Vagina (tissue), 2 donors: ENCODE measurements at places on chromosomes 2 and 18. TPM values are rescaled to one million over a fixed set of nuclear protein-coding genes. Genes with fewer than 3 reads are reported as not detected.

DNA sequence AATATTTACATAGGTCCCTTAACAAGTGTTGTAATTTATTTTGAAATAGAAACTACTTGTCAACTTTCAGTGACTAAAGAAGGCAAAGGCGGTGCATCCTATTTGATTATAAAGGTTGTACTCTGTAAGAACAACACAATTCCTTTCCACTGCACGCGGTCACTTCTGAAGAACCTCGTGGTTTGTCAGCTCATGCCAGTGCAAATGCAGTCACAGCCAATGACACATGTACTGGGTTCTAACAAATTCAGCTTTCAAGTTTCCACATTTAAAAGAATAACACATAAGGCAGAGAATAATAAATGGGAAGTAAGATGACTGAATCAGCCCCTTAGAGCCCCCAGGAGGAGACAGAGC is 39.7 kb downstream of the CYB5A start:
- H3K27me3 ChIP-seq, result no peaks in the 10 kb centered on the region
- no peaks in the 10 kb centered on the region for H3K36me3 ChIP-seq
- H3K4me3 ChIP-seq, result no peak overlapping the region
- no peak overlapping the region for H3K27ac ChIP-seq
- no peak for DNase-seq

- no peak overlapping the region for H3K4me3 ChIP-seq
- no peaks in the 10 kb centered on the region for H3K27me3 ChIP-seq
- H3K36me3 ChIP-seq, result no peaks in the 10 kb centered on the region
- peaks cover 8% of the 10 kb centered on the region for H3K4me1 ChIP-seq
- H3K27ac ChIP-seq, result no peak overlapping the region
Measured at GRCh38 chr2:219661197-219661954, 33.9 kb downstream of the SLC4A3 start.

DNA sequence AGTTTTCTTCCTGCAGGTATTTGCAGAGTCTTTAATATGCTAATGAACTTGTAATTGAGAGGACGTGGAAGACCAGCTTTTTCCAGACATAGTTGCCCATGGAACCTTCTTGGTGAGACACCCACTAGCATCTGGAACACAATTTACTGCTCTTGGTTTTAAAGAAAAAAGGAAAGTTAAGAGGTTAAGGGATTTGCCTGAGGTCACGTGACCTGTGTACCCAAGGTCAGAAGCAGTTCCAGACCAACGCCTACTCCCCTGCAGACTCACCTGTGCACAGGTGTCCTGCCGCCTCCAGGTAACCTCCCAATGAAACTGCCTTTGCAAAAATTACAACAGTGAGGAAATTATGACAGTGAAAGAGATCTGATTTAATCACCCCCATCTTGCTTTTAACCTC is 172.7 kb downstream of the ANAPC1 start:
- peaks cover 4% of the 10 kb centered on the region for H3K4me1 ChIP-seq
- no peaks in the 10 kb centered on the region for H3K27me3 ChIP-seq
- DNase-seq, result no peak
- no peak overlapping the region for H3K27ac ChIP-seq
- H3K4me3 ChIP-seq, result no peak overlapping the region

DNA sequence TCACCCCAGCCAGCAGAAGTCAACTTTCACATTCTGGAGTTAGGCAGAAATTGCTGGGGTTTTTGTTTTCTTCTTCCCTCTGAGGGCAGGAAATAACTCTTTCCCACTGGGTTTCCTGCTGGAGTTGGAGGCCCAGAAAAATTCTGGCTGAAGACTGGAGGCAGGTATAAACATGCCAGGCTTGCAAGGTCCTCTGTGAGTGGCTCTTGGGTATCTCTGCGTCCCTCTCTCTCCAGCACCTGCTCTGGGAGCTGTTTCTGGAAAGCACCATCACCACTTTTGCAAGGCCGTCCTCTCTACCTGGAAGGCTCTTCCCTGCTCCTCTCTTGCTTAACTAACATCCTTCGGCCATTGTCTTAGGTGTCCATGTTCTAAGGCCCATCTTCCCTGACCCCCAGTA is 91.0 kb downstream of the MCFD2 start:
- no peak overlapping the region for H3K27ac ChIP-seq
- no peak overlapping the region for H3K4me3 ChIP-seq
- no peaks in the 10 kb centered on the region for H3K4me1 ChIP-seq
- no peaks in the 10 kb centered on the region for H3K27me3 ChIP-seq
- DNase-seq, result no peak

GRCh38 chr2:216827073-216827720 is 32.7 kb downstream of the TNP1 start:
- no peaks in the 10 kb centered on the region for H3K36me3 ChIP-seq
- DNase-seq, result no peak
- no peak overlapping the region for H3K4me3 ChIP-seq
- no peak overlapping the region for H3K27ac ChIP-seq

DNA sequence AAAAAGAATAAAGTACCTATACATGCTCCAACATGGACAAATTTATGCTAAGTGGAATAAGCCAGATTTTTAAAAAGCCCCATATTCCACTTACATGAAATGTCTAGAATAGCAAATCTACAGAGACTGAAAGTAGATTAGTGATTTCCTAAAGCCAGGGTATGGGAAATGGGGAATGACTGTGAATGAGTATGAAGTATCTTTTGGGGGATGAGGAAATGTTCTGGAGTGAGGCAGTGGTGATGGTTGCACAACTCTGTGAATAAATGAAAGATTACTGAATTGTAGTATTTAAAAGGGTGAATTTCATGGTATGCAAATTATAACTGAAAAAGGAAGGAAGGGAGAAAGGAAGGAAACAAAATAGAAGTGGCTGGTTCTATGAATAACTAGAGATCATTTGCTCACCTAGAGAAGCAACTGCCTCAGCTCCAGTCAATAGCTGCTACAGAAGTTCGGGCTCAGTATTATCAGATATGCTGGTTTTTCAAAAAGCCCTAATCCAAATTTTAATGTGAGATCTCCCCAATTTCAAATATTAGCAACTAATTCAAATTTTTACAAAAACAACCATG is 39.3 kb downstream of the MAP3K2 start:
- no peaks in the 10 kb centered on the region for H3K27me3 ChIP-seq
- no peaks in the 10 kb centered on the region for H3K36me3 ChIP-seq
- H3K4me1 ChIP-seq, result peaks cover 26% of the 10 kb centered on the region
- H3K27ac ChIP-seq, result no peak overlapping the region

GRCh38 chr2:126866451-126866850 is 32.2 kb upstream of the TEX51 start:
- H3K27ac ChIP-seq, result no peak overlapping the region
- H3K4me3 ChIP-seq, result no peak overlapping the region
- DNase-seq, result peak; percentile 61
- H3K27me3 ChIP-seq, result no peaks in the 10 kb centered on the region
- no peaks in the 10 kb centered on the region for H3K36me3 ChIP-seq

DNA sequence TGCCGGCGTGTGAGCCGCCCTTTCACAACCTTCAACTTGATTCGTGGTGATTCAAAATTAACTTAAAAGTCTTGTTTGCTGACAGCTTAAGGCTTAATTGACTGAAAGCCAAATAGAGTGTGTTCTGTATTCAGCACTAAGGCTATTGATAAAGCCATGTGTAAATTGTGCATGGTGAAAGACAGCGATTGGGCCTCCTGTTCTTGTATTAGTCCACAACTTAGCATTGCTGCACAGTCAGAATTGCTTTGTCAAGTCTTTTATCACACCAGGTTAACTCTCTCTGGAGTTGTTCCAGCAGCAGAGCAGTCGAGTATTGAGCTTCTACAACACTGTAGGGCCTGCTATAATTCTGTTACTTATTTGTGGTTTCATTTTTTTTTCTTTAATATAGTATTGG is 210.1 kb downstream of the WDR7 start:
- no peak overlapping the region for H3K27ac ChIP-seq
- no peak overlapping the region for H3K4me3 ChIP-seq
- H3K4me1 ChIP-seq, result no peaks in the 10 kb centered on the region
- H3K36me3 ChIP-seq, result no peaks in the 10 kb centered on the region
- DNase-seq, result no peak

DNA sequence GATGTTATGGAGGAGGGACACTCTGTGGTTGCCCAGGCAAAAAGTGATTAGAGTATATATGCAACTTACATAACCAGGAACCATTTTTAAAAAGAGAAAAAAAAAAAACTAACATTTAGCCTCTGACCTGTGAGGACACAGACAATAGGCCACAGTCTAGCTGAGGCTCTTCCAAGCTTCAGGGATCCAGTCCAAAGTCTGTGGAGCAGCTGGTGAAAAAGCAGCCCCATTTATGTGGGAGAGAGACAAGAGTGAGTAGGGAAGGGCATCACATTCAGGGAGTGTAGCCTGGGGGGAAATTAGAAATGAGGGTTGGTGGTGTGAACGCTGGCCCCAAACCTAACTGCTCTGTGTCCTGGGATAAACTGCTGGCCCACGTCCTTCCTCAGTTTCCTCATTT is 122.8 kb downstream of the MYO5B start:
- peaks cover 24% of the 10 kb centered on the region for H3K4me1 ChIP-seq
- DNase-seq, result no peak
- H3K4me3 ChIP-seq, result no peak overlapping the region
- H3K27ac ChIP-seq, result no peak overlapping the region
- H3K36me3 ChIP-seq, result no peaks in the 10 kb centered on the region

DNA sequence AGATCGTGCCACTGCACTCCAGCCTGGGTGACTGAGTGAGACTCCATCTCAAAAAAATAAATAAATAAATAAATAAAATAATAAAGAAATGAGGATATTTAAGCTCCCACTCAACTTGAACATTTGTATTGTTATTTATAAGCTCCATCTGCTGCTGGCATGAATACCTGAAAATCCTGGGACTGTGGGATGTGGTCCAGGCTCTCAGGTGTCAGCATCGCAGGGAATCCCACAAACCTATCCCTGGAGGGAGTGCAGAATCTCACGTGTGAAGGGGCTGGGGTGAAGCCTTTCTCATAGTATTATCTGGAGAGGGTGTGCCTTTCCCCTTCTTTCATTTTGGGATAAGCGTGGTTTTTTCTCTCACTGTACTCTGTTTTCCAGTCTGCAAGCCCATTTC is 47.4 kb upstream of the POLE4 start:
- no peaks in the 10 kb centered on the region for H3K27me3 ChIP-seq
- H3K27ac ChIP-seq, result no peak overlapping the region
- no peak overlapping the region for H3K4me3 ChIP-seq
- H3K36me3 ChIP-seq, result no peaks in the 10 kb centered on the region
- H3K4me1 ChIP-seq, result no peaks in the 10 kb centered on the region

- H3K36me3 ChIP-seq, result no peaks in the 10 kb centered on the region
- H3K4me1 ChIP-seq, result no peaks in the 10 kb centered on the region
- H3K27ac ChIP-seq, result peak overlapping the region; percentile 51
- H3K4me3 ChIP-seq, result no peak overlapping the region
Measured at GRCh38 chr2:179272406-179273192, 8.0 kb upstream of the SESTD1 start.

GRCh38 chr2:128298846-128299507 is 19.7 kb downstream of the HS6ST1 start:
- no peaks in the 10 kb centered on the region for H3K36me3 ChIP-seq
- H3K27me3 ChIP-seq, result no peaks in the 10 kb centered on the region
- no peak overlapping the region for H3K4me3 ChIP-seq
- no peak overlapping the region for H3K27ac ChIP-seq

DNA sequence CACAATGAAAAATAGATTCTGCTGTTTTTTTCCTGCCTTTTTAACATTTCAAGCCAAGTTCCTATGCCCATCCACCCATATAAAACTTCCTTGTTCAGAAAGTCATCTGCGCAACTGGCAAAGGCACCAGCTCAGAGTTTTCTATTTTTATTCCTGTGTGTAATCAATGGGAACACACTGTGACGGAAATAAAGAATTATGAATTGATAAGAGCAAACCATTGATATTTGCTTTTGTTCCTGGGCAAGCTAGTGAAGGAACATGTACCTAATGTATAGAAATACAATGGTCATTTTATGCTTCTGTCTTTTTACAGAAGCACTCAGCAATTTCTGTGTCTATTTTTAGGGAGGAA is 30.8 kb upstream of the AAK1 start:
- no peaks in the 10 kb centered on the region for H3K4me1 ChIP-seq
- H3K27ac ChIP-seq, result no peak overlapping the region
- no peaks in the 10 kb centered on the region for H3K36me3 ChIP-seq
- no peak for DNase-seq
- H3K4me3 ChIP-seq, result no peak overlapping the region

DNA sequence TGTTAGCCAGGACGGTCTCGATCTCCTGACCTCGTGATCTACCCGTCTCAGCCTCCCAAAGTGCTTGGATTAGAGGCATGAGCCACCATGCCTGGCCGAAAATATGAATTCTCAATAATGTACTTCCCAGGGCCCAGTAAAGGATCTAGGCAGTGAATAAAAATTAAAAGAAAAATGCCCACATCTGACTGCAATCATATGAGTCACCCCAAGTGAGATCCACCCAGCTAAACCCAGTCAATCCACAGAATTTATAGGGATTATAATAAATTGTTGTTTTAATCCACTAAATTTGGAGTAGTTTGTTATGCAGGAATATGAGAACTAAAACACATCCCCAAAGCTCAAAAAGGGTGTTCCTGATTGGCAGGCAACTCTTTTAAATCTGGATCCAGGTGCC is 93.5 kb upstream of the STK39 start:
- no peak overlapping the region for H3K27ac ChIP-seq
- no peaks in the 10 kb centered on the region for H3K36me3 ChIP-seq
- H3K27me3 ChIP-seq, result no peaks in the 10 kb centered on the region
- no peak for DNase-seq

DNA sequence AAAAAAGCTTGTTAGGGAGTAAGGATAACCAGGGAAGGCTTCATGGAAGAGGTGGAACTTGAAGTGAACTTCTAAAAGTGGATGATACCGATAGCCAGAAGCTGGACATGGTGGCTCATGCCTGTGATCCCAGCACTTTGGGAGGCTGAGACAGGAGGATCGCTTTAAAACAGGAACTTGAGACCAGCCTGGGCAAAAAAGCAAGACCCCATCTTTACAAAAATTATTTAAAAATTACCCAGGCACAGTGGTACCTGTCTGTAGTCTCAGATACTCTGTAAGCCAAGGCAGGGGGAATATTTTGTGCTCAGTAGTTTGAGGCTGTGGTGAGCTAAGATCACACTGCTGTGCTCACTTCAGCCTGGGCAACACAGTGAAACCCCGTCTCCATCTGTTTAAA is 10.2 kb downstream of the PAPOLG start:
- H3K27ac ChIP-seq, result no peak overlapping the region
- no peaks in the 10 kb centered on the region for H3K4me1 ChIP-seq
- no peaks in the 10 kb centered on the region for H3K27me3 ChIP-seq
- no peaks in the 10 kb centered on the region for H3K36me3 ChIP-seq
- H3K4me3 ChIP-seq, result no peak overlapping the region

DNA sequence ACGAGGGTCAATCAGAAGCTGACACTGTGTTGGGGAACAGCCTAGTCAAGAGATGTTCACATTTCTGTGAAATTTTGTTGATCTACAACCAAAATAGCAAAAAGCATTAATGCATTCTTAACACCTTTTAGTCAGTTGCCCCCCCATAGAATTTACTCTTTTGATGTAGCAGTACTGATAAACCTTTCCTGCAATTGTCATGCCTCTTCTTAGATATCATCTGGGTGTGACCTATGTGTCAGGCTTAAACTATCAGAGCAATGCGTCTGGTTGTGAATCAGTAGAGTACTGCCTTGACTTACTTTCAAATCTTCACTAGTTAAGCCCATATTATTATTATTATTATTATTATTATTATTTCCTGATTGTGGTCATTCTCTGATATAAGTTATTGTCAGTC is 61.9 kb downstream of the GREB1L start:
- H3K36me3 ChIP-seq, result no peaks in the 10 kb centered on the region
- H3K4me1 ChIP-seq, result no peaks in the 10 kb centered on the region

The TTR gene
- not detected for total RNA-seq

The SDC1 gene
- total RNA-seq, result 184 TPM

The TAF1B gene
- 20.1 TPM for total RNA-seq

The PLA2R1 gene
- 24.3 TPM for total RNA-seq

The NAT8 gene
- not detected for total RNA-seq

The TBR1 gene
- not detected for total RNA-seq

The KCNJ13 gene
- total RNA-seq, result not detected

The GRHL1 gene
- total RNA-seq, result 126 TPM

The DCAF17 gene
- total RNA-seq, result 19.6 TPM

The HOXD4 gene
- 4.9 TPM for total RNA-seq

The FHOD3 gene
- total RNA-seq, result 5.6 TPM
